CD4-positive, alpha-beta T cell treated with Interleukin-17A for 1 hour (primary cell): ENCODE measurements at places on chromosomes 12 and 14.
A peak's percentile ranks its signal among the peaks of the same experiment; 100 is the strongest.

DNA sequence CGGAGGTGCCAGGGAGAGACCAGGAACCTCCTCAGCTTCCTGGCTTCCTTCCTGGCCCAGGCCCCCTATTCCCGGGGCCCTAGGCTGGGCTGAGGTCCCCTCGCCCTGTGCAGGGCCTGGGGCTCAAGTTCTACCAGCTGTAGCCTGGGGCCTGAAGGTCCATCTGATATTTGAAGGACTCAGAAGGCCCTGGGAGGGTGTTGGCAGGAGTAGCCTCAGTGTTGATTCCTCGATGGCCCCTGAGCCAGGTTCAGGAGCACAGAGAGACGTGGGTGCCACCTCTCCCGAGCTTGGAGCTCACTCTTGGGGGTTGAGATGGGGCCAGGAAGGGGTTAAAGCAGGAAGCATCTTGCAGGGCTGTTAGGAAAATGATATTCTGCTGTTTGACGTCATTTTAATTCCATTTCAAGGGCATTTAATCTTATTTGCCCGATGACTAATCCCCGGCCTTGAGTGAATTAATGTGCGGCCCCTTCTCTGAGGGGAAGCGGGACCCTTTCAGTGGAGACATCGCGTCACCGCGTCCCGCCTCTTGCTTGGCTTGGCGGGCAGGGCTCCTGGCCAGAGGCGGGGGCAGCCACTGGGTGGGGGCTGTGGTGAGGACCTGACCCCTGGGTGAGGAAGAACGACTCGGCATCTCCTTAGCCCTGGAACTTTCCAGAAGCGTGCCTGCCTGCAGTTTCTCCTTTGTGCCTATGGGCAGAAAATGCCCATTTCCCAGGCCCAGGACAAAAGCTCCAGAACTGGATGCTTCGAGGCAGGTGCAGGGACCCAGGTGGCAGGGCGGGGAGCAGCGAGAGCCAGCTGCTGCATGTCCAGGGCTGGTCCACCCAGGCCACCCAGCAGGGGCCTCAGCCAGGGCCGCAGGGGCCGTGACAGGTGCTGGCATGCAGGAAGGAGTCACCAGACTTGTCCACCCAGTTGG lies 158.3 kb downstream of the KIF26A start:
- no peak for DNase-seq

- DNase-seq, result no peak
These were observed 434.1 kb downstream of the NOVA1 start for GRCh38 chr14:26163761-26164160.

- DNase-seq, result no peak
These were observed 84.7 kb upstream of the RFX4 start for GRCh38 chr12:106498056-106498455.

DNA sequence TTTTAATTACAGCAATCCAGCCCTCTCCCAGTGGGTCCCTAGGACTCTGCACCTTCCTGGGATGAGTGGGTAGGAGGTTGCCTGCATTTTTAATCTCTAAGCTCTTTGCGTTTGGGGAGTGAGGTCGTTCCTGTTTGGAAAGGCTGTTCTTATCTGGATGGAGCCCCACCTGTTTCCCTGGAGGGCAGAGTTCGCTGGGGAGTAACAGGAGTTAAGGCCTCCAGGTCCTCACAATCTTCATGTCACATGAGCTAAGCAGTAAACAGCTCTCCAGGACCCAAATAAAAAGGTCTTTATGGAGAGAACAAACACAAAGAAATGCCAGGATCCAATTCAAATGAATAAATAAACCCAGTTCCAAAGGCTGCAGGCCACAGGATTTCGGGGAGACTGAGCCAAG lies 56.0 kb upstream of the RFLNA start:
- no peak for DNase-seq

GRCh38 chr12:88202500-88202899 lies 60.4 kb downstream of the TMTC3 start:
- DNase-seq, result no peak

DNA sequence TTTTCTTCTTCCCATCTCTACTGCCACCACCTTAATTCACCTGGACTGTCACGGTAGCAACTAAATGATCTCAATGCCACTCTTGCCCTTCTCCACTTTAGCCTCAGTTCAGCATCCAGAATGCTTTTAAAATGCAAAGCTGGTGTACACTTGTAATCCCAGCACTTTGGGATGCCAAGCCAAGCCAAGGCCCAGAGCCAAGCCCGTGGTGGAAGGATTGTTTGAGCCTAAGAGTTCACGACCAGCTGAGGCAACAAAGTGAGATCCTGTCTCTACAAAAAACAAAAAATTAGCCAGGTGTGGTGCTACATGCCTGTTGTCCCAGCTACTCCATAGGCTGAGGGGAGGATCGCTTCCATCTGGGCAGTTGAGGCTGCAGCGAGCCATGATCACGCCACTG lies 5.9 kb downstream of the CIPC start:
- DNase-seq, result no peak

GRCh38 chr12:39161465-39162085 lies 256.2 kb upstream of the CPNE8 start:
- DNase-seq, result no peak

- DNase-seq, result no peak
These were observed 106.1 kb downstream of the PTPN11 start for GRCh38 chr12:112524676-112525425.

GRCh38 chr14:23130871-23131270 lies 11.8 kb upstream of the CEBPE start:
- no peak for DNase-seq

DNA sequence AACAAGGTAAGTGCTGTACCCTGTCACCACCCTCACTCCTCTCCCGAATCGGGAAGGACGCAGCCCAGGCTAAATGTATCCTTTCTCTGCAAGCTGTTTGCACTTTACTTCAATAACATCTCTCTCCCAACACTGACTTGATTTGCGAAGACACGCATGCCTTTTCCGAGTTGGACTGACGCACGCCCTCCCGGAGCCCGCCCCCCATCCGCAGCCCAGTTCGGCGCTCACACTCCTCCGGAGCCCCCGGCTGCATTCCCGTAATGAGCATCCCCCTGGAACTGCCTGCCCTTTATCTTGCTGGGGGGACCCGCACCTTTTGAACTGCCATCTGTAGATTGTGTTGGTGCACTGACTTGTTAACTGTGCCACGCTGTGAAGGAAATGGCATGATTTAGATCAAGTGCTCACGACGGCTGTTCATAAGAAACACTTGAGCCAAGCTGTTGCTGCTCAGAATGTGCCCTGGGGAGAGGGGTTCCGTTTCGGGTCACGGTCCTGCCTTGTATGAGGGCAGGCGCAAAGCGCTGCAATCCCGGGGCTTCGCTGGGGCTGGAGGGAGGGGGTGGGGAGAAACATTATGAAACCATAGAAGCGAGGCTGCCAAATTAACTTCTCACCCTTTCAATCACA lies 176.6 kb upstream of the CDKN3 start:
- no peak for DNase-seq

GRCh38 chr12:18250313-18250916 lies 10.9 kb upstream of the PIK3C2G start:
- DNase-seq, result no peak

DNA sequence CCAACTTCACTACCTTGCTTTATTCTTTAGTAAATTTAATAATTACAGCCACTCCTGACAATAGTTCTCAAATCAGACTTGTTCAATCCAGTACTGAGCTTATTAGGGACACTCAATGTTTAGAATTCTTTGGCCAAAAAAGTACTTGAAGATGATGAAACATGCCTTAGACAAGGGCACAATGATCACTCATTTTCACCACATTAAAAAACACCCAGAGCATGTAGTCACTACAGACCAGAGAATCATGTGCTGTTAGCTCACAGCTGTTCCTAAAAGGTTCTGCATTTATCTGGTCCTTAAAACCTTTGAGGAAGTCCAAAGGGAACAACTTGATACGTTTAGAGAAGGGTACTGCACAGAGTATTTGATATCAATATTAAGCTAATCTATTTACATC lies 98.7 kb downstream of the INSM2 start:
- no peak for DNase-seq

DNA sequence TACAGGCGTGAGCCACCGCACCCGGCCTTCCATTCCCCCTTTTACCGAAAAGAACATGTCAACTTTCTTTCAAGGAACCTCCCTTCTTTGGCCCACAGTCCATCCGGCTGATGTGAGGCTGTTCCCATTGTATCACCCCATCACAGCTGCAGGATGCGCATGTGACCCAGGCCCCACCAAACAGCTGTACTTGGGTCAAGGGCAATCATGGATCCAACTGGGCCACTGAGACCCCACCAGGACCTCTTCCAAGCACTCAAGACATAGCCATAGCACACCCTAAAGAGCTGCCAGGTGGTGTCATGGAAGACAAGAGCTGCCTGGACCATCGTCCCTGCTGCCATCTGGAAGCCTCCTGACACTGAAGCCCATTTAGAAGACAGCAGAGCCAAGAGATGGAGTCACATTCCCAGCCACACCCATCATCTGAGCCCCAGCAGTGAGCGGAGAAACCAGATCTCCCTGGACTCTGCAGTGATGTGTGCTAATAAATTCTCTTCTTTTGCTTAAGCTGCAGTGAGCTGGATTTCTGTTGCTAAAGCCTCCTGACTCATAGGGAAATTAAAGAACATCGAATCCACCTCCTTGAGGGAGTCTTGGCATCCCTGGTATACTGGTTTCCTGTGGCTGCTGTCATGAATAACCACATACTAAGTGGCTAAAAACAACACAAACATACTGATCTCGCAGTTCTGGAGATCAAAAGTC lies 105.6 kb downstream of the KSR2 start:
- no peak for DNase-seq

- no peak for DNase-seq
These were observed 198.7 kb downstream of the SYT1 start for GRCh38 chr12:79063258-79063657.

GRCh38 chr12:102426599-102427542 lies 53.5 kb downstream of the IGF1 start:
- no peak for DNase-seq

GRCh38 chr12:101939856-101940265 lies 62.5 kb downstream of the DRAM1 start:
- DNase-seq, result peak; percentile 66

DNA sequence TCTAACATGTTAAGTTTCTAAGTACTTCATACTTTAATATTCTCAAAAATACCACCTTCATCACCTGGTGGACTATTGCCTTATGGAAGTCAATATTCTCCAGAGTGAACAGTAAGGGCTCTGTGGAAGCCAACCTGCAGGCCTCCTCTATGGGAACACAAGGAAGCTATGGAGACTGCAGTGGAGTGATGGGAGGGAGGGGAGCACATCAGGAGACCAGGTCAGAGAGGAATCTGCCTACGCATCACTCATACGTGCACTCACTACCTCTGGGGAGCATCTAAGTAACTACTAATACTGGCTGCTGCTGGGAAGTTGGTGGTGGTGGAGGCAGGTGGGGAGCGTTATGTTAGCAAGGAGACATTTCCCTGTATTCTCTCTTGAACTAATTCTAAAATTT lies 19.9 kb downstream of the HECTD4 start:
- no peak for DNase-seq

DNA sequence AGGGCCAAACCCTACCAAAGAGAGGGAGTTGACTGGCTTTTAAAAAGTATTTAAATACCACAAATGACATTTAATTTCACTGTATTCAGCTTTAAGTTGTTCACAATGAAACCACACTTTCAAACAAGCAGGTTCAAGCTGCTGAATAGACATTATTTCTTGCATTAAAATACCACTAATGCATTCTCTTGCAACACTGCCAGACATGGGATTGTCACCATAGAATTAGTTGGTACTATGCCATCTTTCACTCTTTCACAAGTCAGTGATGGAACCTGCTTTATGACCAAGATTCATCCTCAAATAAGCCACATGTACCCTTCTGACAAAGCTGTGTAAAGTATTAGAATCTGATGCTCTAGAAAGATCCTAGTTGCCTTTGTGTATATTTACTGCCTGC lies 239.4 kb downstream of the PAWR start:
- DNase-seq, result no peak

- DNase-seq, result no peak
These were observed 28.3 kb downstream of the ATF7IP start for GRCh38 chr12:14393751-14394150.

GRCh38 chr12:38662829-38663228 lies 242.6 kb downstream of the CPNE8 start:
- no peak for DNase-seq

DNA sequence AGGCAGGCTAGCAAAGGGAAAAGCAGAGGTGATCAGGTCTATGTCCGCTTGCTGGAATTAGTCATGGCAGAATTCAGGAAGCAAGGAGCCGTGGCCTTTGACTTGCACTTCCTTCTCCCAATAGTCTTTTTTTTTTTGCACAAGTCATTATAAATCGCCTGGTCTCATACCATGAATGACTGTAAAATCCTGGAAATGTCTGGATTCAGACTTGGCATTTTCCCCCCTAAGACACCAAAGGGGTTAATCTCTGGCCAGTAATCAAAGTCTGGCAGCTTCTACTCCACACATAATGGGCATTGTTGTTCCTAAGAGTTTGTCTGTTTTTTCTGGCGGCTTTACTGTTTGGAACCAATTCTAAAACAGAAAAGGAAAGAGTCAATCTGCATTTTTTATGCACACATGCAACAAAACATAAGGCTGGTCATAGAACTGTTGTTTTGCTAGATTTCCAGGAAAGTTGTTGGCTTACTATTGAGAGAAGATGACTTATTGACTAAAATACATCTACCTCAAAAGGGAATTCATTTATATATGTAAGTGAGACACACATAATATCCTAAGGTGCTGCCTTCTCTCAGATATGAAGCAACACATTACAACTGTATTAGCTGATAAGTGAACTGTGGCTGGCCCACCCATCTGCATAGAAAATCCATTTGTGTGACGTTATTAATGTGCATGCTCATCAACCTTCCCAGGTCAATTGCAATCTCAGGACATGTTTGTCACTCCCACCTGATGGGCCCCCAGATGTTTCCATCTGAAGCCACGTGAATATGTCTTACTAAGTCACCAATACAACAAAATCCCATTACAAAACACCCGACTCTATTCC lies 157.3 kb downstream of the BTG1 start:
- no peak for DNase-seq

GRCh38 chr12:29921307-29921706 lies 137.6 kb upstream of the TMTC1 start:
- DNase-seq, result no peak

GRCh38 chr12:54337280-54337842 lies 12.4 kb downstream of the COPZ1 start:
- DNase-seq, result no peak

DNA sequence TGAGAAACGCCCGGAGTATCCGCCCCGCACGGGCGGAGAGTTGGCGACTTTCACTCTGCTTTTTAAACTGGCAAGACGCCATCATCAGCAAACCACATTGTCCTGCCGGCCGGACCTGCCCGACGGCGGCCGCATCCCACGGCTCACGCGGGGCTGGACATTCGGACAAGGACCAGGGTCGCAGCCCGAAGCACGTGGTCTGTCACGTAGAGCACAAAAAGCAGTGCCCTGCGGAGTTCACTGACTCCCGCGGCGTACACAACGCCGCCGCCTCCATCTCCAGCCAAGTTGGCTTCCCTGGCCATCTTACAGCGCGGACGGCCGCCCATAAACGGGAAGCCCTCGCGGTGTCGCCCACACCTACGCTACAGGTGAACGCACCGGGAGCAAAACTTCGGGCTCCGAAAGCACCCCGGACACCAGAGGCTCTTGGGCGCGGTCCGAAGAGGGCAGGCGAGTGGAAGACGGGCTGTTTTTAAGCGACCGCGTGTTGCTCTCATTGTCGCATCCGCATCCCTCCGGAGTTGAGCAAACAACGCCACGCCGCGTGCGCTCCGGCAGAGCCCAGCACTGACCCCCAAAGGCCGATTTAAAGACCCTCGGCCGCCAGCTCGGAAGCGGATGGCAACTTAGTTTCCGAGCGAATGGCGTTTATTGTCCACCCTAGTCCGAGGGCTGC lies 966 bp downstream of the SINHCAF start:
- peak; percentile 49 for DNase-seq
